ENCODE measurements at places on chromosomes 7 and 10.
A peak's percentile ranks its signal among the peaks of the same experiment; 100 is the strongest.

DNA sequence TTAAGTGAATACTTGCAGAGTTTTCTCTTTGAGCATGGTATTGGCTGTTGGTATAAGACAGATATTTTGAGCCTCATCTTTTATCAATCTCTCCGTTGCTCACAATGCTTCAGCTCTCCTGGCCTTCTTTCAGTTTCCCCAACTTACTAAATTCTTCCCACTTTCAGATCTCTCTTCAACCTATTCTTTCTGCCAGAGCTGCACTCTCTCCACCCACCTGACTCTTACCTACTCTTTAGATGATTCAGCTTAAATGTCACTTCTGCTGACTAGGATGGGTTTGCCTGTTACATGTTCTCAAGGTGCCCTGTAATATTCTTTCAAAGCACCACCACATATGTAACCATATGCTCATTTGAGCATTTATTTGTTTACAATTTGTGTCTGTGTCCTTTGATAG, 1.6 kb downstream of the EXOSC1 start:
- no peak for DNase-seq

- DNase-seq = no peak
Measured at GRCh38 chr7:2884161-2884560, 40.1 kb upstream of the GNA12 start.

- DNase-seq = peak; percentile 81
Measured at GRCh38 chr10:52864201-52865106, 91.9 kb upstream of the MBL2 start.

DNA sequence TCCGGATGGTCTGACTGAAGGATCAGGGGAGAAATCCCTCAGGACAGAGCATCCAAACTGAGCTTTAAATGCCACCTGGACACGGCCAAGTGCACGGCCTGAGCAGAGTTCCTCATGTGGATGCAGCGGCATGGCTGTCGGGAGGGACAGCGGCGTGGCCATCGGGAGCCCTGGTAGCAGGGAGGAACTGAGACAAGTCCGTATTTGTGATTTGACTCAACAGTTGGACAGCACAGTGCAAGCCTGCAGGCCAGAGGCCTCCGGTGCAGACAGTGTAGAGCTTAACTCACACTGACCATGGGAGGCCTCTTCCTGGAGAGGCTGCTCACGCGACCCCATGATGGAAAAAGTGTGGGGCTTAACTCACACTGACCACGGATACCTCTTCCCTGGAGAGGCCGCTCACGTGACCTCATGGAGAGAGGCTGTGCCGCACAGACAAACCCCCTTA, 207.4 kb downstream of the DIP2C start:
- no peak for DNase-seq
